ENCODE measurements at places on chromosomes 5 and 9. TPM values are rescaled to one million over a fixed set of nuclear protein-coding genes. Genes with fewer than 3 reads are reported as not detected.

The DEPDC1B gene
- 22.6 TPM for total RNA-seq

The CER1 gene
- not detected for total RNA-seq

The WNT8A gene
- total RNA-seq, result not detected

The TRIM7 gene
- 15.5 TPM for total RNA-seq

The ANKRD31 gene
- total RNA-seq, result not detected

The FREM1 gene
- 0.20 TPM for total RNA-seq

DNA sequence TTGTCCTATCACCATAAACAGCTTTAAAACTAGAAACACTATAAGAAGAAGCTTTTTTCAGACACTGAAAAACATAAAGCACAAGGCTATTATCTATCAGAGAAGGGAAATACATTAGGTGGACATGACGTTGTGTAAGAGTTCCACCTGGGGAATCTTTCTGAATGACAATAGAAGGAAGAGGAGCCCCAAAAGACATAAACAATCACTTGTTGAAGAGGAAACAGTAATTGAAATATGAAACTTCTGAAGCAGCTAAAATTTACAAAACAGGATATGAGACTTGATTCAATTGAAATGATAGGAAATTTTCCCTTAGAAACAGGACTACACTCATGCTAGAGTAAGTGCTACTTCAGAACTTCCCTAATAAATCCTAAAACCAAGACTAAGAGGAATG is 933.6 kb downstream of the EFNA5 start:
- no peak for DNase-seq

- DNase-seq, result no peak
Observed at GRCh38 chr5:8934455-8934854, 611.4 kb downstream of the SEMA5A start.

- DNase-seq, result no peak
Observed at GRCh38 chr9:88312517-88313103, 75.6 kb upstream of the SPIN1 start.

- DNase-seq, result no peak
Observed at GRCh38 chr9:137370865-137371520, 52.0 kb downstream of the EXD3 start.

- no peak for DNase-seq
Observed at GRCh38 chr5:27388755-27389154, 350.4 kb upstream of the CDH9 start.

DNA sequence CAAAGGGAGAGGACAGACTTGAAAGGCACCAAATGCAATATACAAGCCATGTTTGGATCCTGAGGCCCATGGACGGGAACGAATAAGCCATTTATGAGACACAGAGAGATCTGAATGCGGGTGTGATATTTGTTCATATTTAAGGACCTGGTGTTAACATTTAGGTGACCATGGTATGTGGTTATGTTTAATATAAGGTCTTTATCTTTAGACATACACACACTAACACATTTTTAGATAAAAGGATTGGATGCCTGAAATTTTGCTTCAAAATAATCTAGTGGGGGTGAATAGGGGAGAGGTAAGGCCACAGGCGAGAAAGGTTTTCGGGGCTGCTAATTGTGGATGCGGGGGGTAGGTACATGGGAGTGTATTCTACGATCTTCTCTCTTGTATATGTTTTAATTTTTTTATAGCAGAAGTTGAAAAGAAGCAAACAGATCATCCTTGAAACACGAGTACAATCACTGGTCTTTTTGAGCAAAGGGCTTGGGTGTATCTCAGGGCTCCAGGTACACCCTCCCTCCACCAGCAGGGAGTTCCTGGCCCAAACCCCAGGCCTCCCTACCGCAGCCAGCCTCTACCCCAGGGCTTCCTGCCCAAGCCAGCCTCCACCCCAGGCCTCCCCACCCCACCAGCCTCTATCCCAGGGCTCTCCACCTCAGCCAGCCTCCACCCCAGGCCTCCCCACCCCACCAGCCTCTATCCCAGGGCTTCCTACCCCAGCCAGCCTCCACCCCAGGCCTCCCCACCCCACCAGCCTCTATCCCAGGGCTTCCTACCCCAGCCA is 12.2 kb downstream of the AKNA start:
- DNase-seq, result no peak

GRCh38 chr5:173041881-173042762 is 14.0 kb upstream of the CREBRF start:
- no peak for DNase-seq
